AG09319 (cell line): ENCODE measurements at places on chromosomes 16 and 17.

DNA sequence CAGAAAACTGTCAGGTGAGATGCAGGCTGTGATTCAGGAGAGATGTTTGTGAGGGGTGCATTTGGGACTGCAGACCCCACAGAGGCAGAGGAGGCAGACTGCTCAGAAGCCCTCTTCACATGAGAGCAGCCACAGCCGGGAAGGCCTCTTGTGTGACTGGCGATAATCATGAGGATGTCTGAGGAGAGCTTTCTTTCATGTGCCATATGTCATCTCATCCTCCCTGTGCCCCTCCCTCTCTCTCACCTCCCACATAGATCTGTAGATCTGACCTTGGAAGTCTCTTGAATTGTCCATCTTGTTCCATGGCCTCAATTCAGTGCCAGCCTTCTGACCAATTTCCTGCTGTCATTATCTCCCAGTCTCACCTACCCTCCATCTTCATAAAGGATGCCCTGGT lies 50.5 kb downstream of the EPN2 start:
- DNase-seq: no peak

GRCh38 chr17:57899391-57899790 lies 49.5 kb upstream of the MRPS23 start:
- no peak for DNase-seq

DNA sequence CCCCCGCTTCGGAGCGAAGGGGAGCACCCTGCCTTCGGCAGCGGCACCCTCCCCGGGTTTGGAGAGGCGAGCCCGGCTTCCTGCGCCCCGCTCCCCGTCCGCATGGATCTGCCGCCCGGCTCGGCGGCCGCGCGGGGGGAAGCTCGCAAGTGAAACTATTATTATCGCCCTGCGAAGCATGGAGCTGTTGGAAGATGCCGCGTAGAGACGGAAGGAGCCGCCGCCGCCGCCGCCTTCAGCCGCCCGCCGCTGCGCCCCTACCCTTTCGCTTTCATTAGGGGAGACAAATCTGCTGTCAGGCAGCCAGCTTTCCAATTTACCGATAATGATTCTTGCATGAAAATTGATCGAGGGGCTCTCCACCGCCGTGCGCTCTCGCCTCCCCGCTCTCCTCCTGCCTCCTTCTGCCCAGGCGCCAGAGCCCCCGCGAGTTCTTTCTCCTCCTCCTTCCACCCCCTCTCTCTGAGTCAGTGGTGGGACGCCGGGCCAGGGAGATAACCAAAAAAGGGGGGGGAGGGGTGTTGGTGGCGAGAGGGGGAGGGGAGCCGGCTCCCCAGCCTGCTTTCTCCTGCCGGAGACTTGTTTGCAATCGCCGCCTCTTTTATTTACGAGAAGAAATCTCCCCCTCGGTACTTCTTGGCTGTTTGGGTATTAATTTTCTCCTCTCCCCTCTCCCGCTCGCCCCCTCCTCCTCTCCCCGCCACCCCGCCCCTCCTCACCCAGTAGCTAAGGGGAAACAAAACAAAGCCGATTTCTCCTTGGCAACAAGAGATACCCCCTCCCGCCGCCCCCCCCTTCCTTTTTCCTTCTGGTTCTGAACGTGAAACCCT lies 58.0 kb upstream of the GSE1 start:
- DNase-seq: no peak

- no peak for DNase-seq
Measured at GRCh38 chr16:84088695-84089395, 27.9 kb downstream of the MBTPS1 start.

- no peak for DNase-seq
Measured at GRCh38 chr17:64213995-64214811, 48.9 kb downstream of the TEX2 start.

DNA sequence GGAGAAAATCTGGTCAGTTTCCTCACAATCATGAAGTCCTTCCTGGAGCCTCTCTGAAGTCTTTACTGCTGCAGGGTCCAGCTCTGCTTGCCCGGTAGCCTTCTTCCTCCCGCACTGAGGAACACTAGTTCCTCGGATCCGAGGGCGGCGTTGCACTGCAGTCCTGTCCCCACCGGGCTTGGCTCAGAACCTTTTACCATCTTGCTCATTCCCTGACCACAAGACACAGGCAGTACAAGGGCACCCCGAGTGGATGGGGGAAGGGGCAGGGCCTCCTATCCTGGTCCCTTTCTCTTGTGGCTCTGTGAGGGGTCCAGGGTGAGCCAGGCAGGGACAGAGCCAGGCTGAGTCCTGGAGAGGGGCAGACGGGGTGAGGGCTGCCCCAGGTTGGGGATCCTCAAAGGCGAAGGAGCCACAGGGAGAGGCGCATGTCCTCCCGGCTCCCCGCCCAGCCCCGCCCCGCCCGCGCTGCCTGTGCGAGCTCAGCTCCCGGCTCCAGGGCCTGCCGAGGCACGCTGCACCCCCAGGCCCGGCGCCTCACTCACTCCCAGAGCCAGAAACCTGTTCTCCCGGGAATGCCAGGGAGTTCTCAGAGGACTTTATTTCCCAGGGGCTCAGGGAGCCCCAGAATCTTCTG lies 1.5 kb downstream of the FOXN1 start:
- no peak for DNase-seq

- no peak for DNase-seq
Measured at GRCh38 chr16:78298986-78299385, 199.5 kb downstream of the WWOX start.

GRCh38 chr17:18025241-18025944 lies 13.6 kb downstream of the ATPAF2 start:
- DNase-seq: no peak

GRCh38 chr16:12260647-12261262 lies 284.2 kb downstream of the SNX29 start:
- DNase-seq: no peak

DNA sequence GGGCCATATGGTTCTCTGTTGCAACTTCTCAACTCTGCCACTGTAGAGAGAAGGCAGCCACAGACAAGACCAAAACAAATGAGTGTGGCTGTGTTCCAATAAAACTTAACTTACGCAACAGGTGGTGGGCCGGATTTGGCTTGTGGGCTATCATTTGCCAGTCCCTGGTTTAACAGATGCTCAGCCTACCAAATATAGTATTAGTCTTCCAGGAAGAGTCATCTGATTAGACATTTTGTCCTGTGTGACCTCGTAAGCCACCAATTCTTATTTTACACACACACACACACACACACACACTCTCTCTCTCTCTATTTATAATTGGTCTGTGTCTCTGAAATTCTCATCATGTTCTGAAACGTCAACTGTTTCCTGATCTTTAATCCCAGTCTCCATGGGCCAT lies 245.9 kb downstream of the XYLT1 start:
- peak; percentile 81 for DNase-seq

DNA sequence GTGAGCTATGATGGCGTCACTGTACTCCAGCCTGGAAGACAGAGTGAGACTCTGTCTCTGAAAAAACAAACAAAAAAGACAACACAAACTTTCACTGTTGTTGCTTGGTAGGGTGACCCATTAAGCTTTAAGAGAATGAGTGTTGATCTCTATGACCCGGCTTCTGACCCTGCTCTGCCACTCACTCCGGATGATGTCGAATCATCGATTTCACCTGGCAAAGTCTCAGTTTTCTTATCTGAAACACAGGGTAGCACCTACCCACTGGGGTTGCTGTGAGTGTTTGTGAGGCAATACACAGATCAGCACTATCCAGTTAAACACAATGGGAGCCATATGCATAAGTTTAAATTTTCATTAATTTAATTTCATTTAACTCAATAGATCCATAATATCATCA lies 20.6 kb upstream of the IRF8 start:
- DNase-seq: no peak

- no peak for DNase-seq
Measured at GRCh38 chr17:79529661-79530081, 81.2 kb downstream of the RBFOX3 start.

- DNase-seq: no peak
Measured at GRCh38 chr17:70323269-70323668, 153.9 kb downstream of the KCNJ2 start.

DNA sequence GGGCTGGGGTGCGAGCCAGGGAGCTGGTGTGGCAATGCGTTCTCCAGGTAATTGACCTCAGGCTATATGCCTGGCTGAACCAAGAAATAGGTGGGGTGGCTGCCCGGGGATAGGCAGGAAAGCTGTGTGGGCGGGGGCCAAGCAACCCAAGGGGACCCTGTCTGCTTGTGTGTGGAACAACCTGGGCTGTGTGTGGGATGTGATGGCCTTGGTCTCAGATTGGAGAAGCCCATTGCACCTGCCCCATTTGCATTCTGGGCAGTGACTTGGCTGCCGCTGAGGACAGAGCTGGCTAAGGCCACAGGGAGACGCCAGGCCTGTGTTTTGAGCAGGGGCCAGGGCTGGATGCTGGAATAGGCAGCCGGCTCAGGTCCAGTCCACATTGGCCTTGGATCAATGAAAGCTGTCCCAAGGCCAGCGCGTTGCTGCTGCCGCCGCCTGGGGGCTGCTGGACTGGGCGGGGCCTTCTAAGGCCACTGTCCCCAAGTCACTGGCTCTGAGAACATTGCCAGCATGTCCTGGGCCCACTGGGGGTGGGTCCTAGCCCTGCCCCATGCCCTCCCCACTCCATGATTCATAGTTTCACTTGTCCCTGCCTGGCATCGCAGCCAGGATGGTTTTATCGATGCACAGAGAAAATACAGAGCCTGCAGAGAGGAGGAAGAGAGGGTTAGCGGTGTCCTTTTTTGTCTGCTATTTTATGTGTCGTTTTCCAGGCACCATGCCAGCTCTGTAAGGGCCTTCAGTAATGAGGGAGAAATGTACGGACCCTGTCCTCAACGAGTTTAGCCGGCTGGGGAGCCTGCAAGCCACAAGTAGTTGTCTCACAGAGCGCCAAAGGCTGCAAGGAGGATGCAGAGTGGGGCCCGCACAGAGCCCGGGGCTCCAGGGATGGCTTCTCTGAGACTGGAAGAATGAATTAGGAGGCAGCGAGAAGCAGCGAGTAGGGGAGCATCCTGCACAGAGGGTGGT lies 43.9 kb downstream of the NKD1 start:
- no peak for DNase-seq

GRCh38 chr16:85421338-85422195 lies 191.6 kb upstream of the GSE1 start:
- no peak for DNase-seq
